ENCODE measurements at places on chromosomes 16 and 17.

DNA sequence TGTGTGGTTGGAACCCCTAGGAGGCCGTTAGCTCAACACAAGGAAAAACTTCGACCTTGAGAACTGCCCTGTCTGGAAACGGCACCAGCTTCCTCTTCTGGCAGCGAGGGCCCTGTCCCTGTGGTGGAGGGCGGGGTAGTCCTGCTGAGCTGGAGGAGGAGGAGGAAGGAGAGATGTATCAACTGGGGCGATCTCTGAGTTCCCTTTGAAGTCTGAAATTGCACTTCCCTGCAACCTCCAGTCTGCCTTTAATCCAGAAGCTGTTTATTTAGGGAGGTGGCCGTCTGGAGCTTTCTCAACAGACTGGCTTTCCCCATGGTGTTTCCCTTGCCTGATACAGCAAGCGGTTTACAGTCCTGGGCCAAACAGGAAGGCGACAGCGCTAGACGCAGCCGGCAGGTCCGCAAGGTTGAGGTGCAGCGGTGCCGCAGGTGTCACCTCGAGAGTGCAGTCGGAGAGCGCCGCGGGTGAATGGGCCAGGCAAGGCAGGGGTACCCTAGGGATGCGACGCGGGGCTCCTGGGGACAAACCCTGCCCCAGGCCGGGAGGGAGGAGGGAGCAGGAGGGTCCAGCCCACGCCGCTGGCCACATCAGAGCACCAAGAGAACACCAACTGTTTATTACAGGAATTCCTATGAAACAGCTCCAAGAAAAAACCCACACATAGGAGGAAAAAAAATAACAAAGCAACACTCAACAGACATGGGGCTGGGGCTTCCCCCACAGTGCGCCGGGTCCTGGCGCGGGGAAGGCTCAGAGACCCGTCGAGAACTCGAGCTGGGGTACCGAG lies 11.4 kb upstream of the MRPS23 start:
- DNase-seq, result peak; percentile 89

- no peak for DNase-seq
These were observed 162.9 kb downstream of the COPRS start for GRCh38 chr17:31696184-31696602.

DNA sequence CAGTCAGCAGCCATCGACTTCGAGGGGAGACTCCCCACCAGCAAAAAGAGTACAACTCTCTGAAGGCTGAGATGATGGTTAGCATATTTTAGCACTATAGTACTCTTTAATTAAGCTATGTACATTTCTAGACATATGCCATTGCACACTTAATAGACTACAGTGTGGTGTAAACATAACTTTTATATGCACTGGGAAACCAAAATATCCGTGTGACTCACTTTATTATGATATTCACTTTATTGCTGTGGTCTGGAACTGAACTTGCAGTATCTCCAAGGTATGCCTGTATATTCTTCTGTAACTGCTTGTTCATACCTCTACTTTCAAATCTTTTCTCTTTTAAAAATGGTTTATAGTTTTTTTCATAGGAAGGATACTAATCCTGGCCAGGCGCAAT lies 11.0 kb upstream of the NXPH3 start:
- no peak for DNase-seq

DNA sequence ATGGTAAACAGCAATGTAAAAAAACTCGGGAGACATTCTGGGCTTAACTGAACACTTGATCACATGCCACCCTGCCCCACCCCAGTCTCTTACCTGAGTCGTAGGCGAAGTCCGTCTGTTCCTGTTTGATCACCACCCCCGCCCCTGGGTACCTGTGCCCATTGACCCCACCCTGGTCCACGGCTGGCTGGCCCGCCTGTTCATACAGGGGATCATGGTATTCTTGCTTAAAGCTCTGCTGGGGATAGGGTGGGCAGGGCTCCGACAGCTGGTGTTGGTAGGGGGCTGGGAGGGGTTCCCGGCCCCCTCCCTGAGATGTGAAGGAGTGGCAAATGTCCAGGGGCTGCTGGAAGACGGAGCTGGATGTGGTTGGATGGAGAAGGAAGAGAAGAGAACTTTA lies 13.6 kb downstream of the ETV4 start:
- DNase-seq, result no peak

GRCh38 chr17:4998027-4998731 lies 429 bp downstream of the KIF1C start:
- DNase-seq, result no peak

GRCh38 chr16:12229759-12230594 lies 253.4 kb downstream of the SNX29 start:
- DNase-seq, result no peak

DNA sequence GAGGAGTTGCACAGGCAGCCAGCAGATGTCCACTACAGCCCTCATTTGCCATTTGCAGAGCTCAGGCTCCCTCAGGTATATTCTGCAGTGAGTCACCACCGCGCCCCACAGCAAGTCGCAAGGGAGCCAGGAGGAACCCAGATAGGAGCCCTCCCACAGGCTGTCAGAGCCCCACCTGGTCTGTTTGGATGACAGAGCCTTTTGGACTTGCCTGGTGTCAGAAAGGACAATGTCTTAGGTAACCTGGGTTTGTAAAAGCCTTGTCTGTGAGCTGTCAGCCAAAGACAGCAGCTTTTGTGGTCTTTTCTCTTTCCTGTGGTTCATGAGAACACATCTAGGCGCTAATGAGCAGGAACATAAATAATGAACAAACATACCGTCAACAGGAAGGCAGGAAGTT lies 70.9 kb downstream of the GNAO1 start:
- no peak for DNase-seq

GRCh38 chr16:3158510-3159314 lies 23.9 kb downstream of the ZNF213 start:
- DNase-seq, result peak; percentile 88

DNA sequence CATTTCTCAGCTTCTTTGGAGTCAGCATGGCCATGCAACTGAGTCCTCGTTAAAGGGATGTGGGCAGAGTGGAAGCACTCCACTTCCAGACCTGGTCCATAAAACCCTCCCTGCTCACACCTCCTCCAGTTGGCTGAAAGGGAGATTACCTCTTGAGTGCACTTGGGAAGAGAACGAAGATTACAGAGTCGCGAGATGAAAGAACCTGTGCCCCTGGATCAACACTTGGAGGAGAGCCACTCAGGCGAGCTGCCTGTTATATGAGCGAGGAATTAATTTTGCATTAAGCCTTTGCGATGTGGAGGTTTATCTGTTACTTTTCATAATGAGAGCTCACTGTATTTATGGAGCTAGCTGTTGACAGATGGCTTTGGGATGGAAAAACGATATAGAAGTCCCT lies 147.9 kb downstream of the MAF start:
- no peak for DNase-seq

- DNase-seq, result no peak
These were observed 29.1 kb downstream of the DUSP14 start for GRCh38 chr17:37518826-37519225.

DNA sequence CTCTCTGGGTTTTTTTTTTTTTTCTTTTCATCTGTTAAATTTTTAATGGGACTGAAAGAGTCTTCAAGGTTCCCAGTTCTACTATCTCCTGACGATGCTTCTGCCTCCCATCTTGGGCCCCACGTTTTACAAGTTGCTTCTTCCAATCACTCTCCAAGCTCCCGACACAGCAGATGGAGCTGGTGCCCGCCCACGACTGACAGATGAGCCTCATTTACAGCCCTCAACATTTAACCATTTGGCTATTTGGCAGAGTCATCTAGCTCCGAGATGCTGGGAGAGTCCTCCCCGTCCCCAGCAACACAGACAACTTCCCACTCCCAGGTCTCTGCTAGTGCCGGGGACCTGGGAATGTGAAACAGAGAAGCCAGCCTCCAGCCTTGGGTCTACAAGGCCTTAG lies 276.9 kb downstream of the SHISA9 start:
- DNase-seq, result no peak

- peak; percentile 97 for DNase-seq
These were observed 64.3 kb downstream of the PGS1 start for GRCh38 chr17:78442648-78443218.

GRCh38 chr17:40499551-40500189 lies 1.8 kb downstream of the TNS4 start:
- no peak for DNase-seq

DNA sequence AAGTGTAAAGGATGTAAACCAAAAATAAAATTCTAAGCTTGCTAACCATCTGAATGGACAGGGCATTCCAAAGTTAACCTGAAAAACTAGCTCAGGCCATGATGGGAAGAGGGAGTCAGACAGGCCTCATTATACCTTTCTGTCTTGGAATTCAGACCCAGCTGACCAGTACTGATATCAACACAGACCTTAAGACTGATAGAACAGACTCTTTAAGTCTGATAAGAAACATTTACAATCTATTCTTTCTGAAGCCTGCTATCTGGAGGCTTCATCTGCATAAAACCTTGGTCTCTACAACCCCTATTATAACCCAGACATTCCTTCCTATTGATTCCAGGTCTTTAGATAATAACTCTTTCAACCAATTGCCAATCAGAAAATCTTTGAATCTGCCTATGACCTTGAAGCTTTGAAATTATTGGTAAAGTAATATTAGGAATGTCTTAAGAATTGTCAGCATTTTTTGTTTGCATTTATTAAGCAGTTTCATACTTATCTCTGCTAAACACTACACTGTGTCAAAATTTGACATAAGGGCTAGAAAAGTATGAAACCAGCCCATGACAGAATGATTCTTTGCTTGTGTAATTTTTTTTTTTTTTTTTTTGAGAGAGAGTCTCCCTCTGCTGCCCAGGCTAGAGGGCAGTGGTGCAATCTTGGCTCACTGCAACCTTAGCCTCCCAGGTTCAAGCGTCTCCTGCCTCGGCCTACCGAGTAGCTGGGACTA lies 12.9 kb upstream of the PRSS54 start:
- DNase-seq, result no peak

DNA sequence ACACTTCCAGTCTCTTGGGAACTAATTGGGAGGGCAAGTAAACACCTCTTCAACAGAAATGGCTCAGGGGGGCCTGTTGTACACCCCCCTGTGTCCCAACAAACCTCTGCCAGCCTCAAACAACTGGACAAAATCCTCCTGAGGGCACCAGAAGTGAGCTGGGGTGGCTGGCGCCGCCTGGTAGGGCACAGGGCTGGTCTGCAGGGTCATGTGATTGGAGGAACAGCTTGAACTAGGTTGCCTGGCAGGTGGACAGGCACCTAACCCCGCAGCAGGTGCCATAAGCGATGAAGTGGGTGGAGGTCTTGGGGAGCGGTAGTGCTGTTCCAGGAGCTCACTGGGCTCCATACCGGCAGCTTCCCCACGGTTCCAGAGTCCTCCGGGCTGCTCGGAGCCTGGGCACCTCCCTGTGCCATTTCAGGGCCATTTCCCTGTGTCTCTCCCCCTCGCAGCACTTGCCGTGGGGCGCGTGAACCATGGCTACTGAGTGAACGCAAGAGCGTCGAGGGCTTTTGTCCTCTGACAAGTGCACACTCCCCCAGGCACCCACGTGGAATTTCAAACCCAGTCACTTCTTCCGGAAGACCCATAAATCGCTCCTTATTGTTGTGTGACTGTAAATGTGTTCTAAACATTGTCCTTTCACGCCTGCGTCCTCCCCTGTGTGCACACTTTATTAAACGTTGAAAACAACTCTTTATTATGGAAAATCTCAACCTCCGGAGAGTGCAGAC lies 101.5 kb downstream of the SEC14L1 start:
- no peak for DNase-seq

- DNase-seq, result no peak
These were observed 32.8 kb downstream of the MSI2 start for GRCh38 chr17:57289130-57289529.

DNA sequence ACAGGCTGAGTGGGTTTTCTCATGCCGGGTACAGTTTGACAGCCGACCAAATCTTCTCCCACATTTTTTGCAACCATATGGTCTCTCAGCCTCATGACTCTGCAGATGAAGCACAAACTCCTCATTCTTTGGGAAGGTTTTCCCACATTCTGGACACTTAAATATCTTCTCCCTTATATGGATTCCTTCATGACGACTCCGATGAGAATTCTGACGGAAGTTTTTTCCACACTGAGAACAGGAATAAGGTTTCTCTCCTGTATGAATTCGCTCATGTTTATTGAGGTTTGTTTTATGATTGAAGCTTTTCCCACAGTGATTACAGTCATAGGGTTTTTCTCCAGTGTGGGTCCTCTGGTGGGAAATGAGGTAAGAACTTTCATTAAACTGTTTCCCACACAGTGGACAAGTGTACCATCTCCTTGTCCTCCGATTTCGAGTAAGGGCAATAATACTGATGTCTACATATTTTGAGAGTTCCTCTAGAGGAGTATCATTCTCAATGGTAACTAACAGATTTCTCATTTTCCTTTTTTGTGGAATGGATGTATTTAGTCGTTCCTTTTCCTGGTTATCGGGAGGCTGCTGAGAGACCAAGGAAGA lies 10.9 kb downstream of the ZNF200 start:
- DNase-seq, result no peak

DNA sequence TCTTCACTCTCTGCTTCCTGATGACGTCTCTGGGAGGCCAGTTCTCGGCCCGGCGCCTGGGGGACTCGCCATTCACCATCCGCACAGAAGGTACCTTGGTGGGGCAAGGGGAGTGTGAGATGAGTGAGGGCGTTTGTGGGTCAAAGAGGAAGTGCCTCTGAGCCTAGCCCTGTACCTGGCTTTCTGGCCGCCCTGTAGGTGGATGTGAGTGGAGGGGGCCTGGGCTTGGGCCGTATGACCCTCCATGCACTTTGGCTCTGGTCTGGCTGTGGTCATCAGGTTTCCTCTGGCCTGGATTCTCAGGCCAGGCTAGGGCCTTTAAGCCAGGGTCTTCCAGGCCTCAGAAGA lies 4.6 kb downstream of the MGAT5B start:
- no peak for DNase-seq

DNA sequence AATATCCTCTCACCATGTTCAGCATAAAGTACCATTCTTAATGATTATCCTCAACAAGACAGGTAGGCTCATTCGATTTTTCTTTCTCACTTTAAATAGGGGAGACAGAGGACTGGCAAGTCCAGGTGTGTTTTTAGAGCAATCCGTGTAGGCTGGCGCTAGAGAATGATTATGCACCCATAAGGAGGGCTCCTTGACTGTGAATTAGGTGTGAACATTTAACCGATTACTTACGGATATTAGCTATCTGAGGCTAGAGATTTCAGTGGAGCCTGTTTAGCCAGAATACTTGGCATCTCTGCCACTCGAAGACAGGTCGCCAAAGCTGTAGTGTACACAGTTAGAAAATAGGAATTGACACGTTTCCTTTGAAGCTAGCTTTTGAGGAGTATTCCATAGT lies 1.9 kb downstream of the SEC14L1 start:
- no peak for DNase-seq

GRCh38 chr16:11977376-11978041 lies 975 bp downstream of the SNX29 start:
- DNase-seq, result peak; percentile 19

DNA sequence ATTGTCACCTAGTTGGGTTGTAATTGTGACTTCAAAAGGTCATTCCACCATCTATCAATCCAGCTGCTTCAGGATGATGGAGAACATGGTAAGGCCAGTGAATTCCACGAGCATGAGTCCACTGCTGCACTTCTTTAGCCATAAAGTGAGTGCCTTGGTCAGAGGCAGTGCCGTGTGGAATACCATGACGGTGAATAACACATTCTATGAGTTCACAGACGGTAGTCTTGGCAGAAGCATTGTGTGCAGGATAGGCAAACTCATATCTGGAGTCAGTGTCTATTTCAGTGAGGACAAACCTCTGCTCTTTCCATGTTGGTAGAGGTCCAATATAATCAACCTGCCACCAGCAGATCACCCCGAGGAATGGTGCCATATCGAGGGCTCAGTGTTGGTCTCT lies 650.9 kb downstream of the KCNJ2 start:
- DNase-seq, result no peak
